HFFc6 (cell line): ENCODE measurements at places on chromosomes 7 and 10. TPM values are rescaled to one million over a fixed set of nuclear protein-coding genes. Genes with fewer than 3 reads are reported as not detected.

The CLRN3 gene
- total RNA-seq, result not detected in 2 replicates

The RADIL gene
- total RNA-seq, result 0.09 to 0.43 TPM (median 0.10 TPM) in 3 replicates

The OR2A7 gene
- not detected in 3 replicates for total RNA-seq

The ETV1 gene
- total RNA-seq, result 14.4 to 24.6 TPM (median 17.6 TPM) in 3 replicates

The PRKG1 gene
- total RNA-seq, result 9.3 and 11.1 TPM in 2 replicates

The CRHR2 gene
- total RNA-seq, result not detected in 3 replicates

The HYAL4 gene
- not detected in 2 replicates for total RNA-seq

The OPN1SW gene
- not detected in 3 replicates for total RNA-seq

The TCAF2 gene
- total RNA-seq, result 1.3 to 1.9 TPM (median 1.7 TPM) in 3 replicates

The NME8 gene
- total RNA-seq, result not detected in 3 replicates

The MLXIPL gene
- total RNA-seq, result not detected in 3 replicates

The C7orf57 gene
- total RNA-seq, result not detected in 3 replicates

The SRGN gene
- 127 to 442 TPM (median 149 TPM) in 3 replicates for total RNA-seq

The CALHM3 gene
- not detected in 2 replicates for total RNA-seq

The IL2RA gene
- not detected in 3 replicates for total RNA-seq

The AKR1E2 gene
- 0.24 to 0.92 TPM (median 0.59 TPM) in 3 replicates for total RNA-seq

The KCNH2 gene
- not detected in 3 replicates for total RNA-seq

The ABCB4 gene
- 0.06 TPM in 1 of 2 replicates, not detected in the other for total RNA-seq

The CRPPA gene
- 2.1 to 2.6 TPM (median 2.6 TPM) in 3 replicates for total RNA-seq

The SHOC2 gene
- 48.9 to 51.2 TPM (median 51.1 TPM) in 3 replicates for total RNA-seq

The CLCN1 gene
- not detected in 3 replicates for total RNA-seq

The SFTPA1 gene
- total RNA-seq, result not detected in 3 replicates

The KCND2 gene
- total RNA-seq, result not detected in 2 replicates

The SCIN gene
- 0.93 to 49.9 TPM (median 1.9 TPM) in 3 replicates for total RNA-seq

The ITPRIP gene
- 22.7 to 29.6 TPM (median 26.0 TPM) in 3 replicates for total RNA-seq

The SPDYE5 gene
- not detected in 3 replicates for total RNA-seq

The CPA4 gene
- total RNA-seq, result 6.7 to 22.4 TPM (median 17.7 TPM) in 3 replicates

The FXYD4 gene
- not detected in 3 replicates for total RNA-seq

The MKI67 gene
- total RNA-seq, result 41.5 and 70.7 TPM in 2 replicates

The TUBAL3 gene
- not detected in 3 replicates for total RNA-seq

The OR13A1 gene
- not detected in 3 replicates for total RNA-seq

The GPR15LG gene
- total RNA-seq, result not detected in 3 replicates

The SLC26A5 gene
- not detected in 3 replicates for total RNA-seq

The LEP gene
- total RNA-seq, result not detected in 3 replicates

The KIF20B gene
- total RNA-seq, result 14.8 to 38.2 TPM (median 23.6 TPM) in 3 replicates

The JAKMIP3 gene
- total RNA-seq, result 0.05 to 0.27 TPM (median 0.17 TPM) in 3 replicates

The HTR7 gene
- 0.21 to 0.50 TPM (median 0.35 TPM) in 3 replicates for total RNA-seq

The RAB19 gene
- not detected in 3 replicates for total RNA-seq

The MINDY4 gene
- total RNA-seq, result 2.5 to 3.2 TPM (median 2.5 TPM) in 3 replicates

The ABCF2 gene
- 67.9 to 82.1 TPM (median 71.7 TPM) in 3 replicates for total RNA-seq

The SFXN3 gene
- total RNA-seq, result 47.9 to 57.2 TPM (median 50.4 TPM) in 3 replicates

The VPS37D gene
- 2.7 to 3.5 TPM (median 2.7 TPM) in 3 replicates for total RNA-seq

The RNF32 gene
- total RNA-seq, result 1.3 to 1.7 TPM (median 1.4 TPM) in 3 replicates

The MEST gene
- 0.28 to 1.9 TPM (median 0.63 TPM) in 3 replicates for total RNA-seq

The CHAT gene
- total RNA-seq, result not detected in 3 replicates

The OR2A42 gene
- not detected in 3 replicates for total RNA-seq

The ITGB8 gene
- 0.05 TPM in 2 of 3 replicates, not detected in the other for total RNA-seq

The GRM8 gene
- not detected in 3 replicates for total RNA-seq

The UNCX gene
- not detected in 3 replicates for total RNA-seq

The ACHE gene
- total RNA-seq, result 0.15 to 0.21 TPM in 2 of 3 replicates, not detected in the other

The AGR3 gene
- not detected in 3 replicates for total RNA-seq

The AFAP1L2 gene
- total RNA-seq, result 0.09 TPM in 1 of 2 replicates, not detected in the other

The NUTM2B gene
- total RNA-seq, result 0.53 to 0.60 TPM in 2 of 3 replicates, not detected in the other

The UCN3 gene
- not detected in 3 replicates for total RNA-seq

The TSPAN12 gene
- total RNA-seq, result 0.34 to 0.75 TPM (median 0.47 TPM) in 3 replicates

The HOXA10 gene
- 39.0 to 42.7 TPM (median 41.1 TPM) in 3 replicates for total RNA-seq

The HMX2 gene
- total RNA-seq, result not detected in 3 replicates

The SLC18A3 gene
- total RNA-seq, result not detected in 3 replicates

The PSMA2 gene
- total RNA-seq, result 128 to 137 TPM (median 129 TPM) in 3 replicates

The HGF gene
- total RNA-seq, result 1.1 to 5.2 TPM (median 1.1 TPM) in 3 replicates
